Glomerular endothelial cell (primary cell): ENCODE measurements at places on chromosomes 2 and 18.

- DNase-seq = no peak
Measured at GRCh38 chr2:208064220-208064961, 39.1 kb upstream of the PLEKHM3 start.

DNA sequence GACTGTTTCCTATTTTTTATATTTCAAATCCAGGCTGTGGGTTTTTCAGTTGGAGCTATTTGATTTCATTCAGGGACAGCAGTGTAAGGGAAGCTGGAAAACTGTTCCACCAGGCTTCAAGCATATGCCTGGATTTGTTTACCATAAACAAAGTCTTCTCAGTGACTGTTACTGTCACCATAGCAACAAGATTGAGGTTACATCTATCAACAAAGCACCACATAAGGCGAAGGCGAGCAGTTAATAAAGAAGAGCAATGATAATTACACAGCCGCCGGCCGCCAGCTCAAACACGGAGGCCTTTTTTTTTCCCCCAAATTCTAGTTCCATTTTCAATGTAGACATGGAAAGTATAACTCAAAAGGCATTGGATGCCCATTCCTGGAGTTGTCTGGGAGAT is 553.7 kb upstream of the SYT4 start:
- no peak for DNase-seq

DNA sequence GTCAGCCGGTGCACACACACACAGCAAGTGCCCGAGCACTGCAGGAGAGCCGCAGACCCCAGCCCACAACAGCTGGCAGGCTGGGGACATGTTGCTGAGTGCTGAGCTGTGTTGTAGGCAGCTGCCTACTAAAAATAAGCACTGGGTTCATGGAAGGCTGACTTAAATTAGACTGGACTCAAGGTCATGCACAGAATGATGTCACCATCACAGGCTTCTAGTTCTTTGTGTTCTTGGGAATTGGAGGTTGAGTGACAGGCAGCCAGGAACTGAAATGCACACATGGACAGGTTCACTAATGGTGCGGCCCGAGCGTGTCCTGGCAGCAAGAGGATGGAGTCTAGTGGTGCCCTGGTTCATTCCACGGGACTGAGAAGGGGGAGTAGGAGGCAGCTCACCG is 71.3 kb downstream of the VWA3B start:
- no peak for DNase-seq

GRCh38 chr2:115194623-115195022 is 752.2 kb downstream of the DPP10 start:
- DNase-seq = no peak

DNA sequence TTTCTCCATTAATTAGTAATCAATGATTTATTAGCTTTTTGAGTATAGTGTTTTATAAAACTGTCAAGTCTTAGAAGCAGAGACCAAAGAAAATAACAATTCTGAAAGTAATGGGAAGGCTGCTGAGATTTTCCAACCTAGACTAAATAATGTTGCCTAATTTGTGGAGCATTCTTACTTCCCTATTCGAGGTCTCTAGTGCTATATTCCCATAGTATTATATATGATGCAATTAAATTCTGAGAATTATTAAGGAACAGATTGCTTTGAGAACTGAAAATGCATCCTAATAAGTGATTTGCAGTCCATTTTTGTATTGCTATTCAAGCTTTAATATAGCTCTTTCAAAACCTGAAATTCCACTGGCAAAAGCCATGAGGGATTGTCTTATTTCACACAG is 27.7 kb upstream of the DOCK10 start:
- DNase-seq = no peak

DNA sequence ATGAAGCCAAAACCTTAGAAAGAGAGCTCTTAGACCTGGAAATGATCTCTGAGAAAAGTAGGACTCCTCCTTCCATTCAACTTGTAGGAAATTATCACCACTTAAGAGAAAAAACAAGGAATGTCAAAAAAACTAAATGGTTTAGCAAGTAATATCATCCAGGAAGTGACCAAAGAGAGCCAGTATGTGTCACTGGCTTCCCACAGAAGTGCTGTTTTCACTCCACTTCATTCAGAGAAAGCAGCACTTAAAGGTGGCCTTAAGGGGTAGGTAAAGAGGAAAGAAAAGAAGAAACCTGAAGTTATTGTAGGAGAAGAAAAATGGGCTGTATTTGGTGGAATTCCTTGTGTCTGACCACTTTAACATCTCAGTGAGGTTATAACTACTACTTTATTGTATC is 414.4 kb upstream of the ETAA1 start:
- no peak for DNase-seq

- no peak for DNase-seq
Measured at GRCh38 chr2:226487573-226487972, 312.0 kb downstream of the IRS1 start.

- no peak for DNase-seq
Measured at GRCh38 chr18:34511879-34512278, 198.2 kb upstream of the DTNA start.

DNA sequence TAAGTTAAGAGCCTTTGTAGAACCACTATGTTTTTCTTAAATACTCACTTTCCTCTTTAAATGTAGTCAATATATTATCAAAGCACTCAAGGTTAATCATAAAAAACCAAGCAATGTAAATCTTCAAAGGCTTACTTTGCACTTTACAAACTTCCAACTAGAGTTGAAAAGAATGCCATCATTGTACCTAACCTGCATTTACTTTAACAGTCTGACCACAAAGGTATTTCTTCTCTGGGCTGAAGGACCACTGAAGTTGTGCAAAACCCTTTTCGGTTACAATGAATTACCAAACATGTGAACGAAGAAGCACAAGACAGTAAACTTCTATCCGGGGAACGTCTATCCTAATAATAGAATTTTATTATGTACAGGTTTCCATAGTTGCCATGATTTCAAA is 3.0 kb downstream of the HNRNPLL start:
- DNase-seq = no peak

GRCh38 chr18:3798032-3798431 is 348.1 kb downstream of the TGIF1 start:
- DNase-seq = no peak

GRCh38 chr2:2306878-2307277 is 24.2 kb downstream of the MYT1L start:
- DNase-seq = no peak

DNA sequence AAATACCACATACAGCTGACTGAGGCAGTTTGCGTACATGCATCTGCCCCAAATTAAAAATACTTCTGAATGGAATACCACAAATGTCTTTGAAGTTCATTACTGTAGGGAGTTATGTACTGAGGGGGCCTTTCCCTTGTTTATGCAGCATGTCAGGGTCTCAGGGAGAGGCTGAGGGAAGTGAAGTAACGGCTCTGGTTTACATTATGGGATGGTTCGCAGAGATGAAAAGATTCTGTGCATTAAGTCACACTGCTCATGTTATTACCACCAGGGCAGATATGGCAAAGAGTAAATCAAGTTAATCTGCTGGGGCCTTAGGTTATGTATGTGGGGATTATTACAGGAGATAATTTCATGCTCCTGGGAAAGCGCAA is 385.9 kb upstream of the RND3 start:
- no peak for DNase-seq

- DNase-seq = no peak
Measured at GRCh38 chr2:95058466-95058988, 33.0 kb downstream of the MAL start.

- no peak for DNase-seq
Measured at GRCh38 chr18:40673150-40673549, 1281.9 kb upstream of the PIK3C3 start.

- no peak for DNase-seq
Measured at GRCh38 chr2:219980638-219981037, 353.2 kb downstream of the SLC4A3 start.
